HFFc6 (cell line): ENCODE measurements at places on chromosomes 5 and 9. TPM values are rescaled to one million over a fixed set of nuclear protein-coding genes. Genes with fewer than 3 reads are reported as not detected.

TEX48 gene
- total RNA-seq = not detected in 3 replicates

CTNND2 gene
- total RNA-seq = not detected in 3 replicates

SLC36A3 gene
- total RNA-seq = not detected in 2 replicates

ABL1 gene
- total RNA-seq = 52.0 and 56.0 TPM in 2 replicates

GRCh38 chr5:39117401-39117800 lies 43.2 kb upstream of the RICTOR start:
- peak; percentile 32 for DNase-seq

- no peak for DNase-seq
Measured at GRCh38 chr5:1368756-1369155, 23.9 kb upstream of the CLPTM1L start.

- DNase-seq = peak; percentile 85
Measured at GRCh38 chr5:10789021-10789420, 28.0 kb upstream of the DAP start.

DNA sequence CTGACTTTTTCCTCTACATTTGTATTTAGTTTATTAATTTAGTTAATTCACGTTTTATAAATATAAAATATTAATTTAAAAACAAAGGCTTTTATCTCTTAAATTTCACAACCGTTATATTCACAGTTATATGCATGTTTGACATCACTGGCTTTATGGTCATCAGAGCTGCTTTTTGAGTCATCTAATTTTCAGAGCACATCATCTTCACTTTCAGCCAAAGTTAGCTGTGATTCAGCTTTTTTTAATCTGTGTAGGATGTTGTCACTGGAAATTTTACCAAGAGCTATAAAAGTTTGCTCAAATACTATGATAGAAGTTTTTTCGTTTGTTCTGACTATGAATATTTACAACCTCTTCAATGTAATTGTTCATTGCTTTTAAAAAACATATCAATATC lies 12.4 kb downstream of the CDC37L1 start:
- peak; percentile 72 for DNase-seq

- DNase-seq = no peak
Measured at GRCh38 chr5:4630031-4630430, 510.1 kb upstream of the ADAMTS16 start.

DNA sequence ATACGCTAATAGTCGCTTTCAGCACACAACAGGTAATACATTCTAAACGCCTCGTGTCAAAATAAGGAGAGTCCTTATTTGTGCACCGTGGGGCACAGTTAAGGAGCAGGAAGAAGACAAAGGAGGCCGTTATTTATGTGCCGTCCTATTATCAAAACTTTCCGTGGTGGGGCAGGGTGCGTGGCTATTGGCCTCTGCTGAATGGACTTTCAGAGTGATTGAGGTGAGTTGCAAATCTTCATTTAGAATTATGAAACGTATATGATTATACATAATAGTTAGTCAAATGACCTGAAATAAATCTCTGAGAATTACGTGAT lies 833 bp downstream of the C5orf24 start:
- no peak for DNase-seq

DNA sequence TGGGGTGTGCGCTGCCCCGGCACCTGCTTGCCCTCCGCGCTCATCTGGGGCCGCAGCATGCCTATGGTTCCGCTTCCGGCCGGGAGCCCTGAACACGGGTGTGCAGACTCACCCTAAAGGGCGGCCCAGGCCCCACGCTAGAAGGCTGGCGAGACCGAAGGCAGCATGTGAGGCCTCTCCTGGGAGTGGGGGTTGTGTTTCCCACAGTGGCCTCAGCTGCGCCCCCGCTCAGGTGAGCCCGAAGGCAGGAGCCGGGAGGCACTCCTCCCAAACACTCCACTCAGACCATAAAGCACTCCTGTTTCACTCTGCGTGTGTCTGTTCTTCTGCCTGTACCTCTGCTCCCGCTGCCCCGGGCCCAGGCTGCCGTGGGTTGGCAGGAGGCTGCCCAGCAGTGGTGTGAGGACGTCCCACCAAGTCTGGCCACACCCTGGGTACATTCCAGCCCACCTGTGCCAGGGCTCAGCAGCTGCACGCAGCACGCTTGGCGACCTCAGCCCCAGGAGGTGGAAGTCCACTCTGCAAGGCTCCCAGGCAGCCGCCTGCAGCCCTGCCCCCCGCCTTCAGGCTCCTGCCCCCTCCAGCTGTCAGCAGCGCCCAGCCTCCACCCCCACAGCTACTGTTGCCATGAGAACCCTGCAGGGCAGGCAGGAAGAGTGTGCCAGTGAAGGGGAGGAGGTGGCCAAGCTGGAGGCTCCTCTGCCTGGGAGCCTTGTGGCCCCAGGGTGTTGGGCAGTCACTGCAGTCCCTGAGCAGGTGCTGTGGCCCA lies 1.2 kb upstream of the AJM1 start:
- peak; percentile 59 for DNase-seq

DNA sequence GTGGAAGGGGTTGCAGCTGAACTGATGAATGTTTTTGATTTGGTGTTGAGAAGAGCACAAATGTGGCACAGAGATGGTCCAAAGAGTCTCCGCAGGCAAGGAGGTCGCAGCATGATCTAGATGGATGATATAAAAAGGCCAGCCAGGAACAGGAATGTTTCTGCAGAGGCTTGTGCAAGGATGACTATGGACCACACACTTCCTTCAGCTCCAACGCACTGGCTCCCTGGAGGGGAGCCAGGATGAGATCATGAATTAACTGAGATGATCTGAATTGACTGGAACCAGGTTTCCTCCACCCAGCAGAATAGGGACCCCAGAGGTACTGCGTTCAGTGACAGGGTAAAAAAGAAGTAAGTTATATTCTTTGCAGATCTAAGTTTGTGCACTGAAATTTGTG lies 89.0 kb downstream of the ARSB start:
- DNase-seq = peak; percentile 33

- no peak for DNase-seq
Measured at GRCh38 chr9:79254900-79255650, 316.7 kb upstream of the TLE4 start.

DNA sequence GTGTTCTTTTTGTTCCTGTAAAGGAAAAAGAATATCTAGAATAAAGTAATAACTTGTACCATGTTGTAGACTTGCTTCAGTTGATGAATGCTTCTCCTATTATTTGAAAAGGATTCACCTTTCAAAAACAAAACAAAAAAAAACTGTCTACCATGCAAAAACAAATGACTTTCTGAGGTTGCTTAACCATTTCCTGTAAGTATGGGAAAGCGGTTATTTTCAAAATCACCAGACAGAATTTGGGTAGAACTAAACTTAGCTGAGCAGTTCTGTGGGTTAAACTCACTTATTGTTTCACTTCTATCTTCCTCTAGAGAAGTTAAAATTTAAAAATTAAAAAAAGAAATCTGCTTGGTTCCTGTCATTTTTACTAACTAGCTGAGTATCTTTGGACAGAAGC lies 25.2 kb downstream of the LNPEP start:
- DNase-seq = no peak

DNA sequence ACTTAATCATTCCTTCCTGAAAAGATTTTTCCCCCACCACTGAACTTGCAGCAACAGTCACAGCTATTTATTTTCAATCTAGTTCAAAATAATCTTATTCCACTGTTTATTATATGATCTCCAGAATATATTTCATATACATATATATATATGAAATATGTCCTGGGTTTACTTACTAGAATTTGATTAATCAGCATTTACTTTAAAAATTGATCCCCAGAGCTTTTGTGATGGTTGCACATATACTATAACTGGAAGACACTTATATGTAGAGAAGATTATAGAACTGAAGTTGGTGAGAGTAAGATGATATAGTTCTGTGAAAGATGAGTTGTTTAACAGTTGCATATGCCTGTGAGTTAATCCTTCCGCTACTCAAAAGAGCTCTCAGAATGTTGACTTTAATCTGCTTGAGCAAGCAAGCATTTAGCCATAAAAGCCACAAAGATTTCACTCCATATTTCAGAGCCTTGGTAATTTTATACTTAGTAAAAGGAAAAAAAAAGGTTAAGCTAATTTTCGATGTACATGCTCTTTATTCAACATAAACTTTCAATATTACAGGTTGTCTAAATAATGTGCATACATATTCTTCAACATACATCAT lies 399.3 kb upstream of the CDH9 start:
- DNase-seq = no peak

GRCh38 chr5:150295172-150295634 lies 5.6 kb upstream of the CAMK2A start:
- DNase-seq = peak; percentile 55

DNA sequence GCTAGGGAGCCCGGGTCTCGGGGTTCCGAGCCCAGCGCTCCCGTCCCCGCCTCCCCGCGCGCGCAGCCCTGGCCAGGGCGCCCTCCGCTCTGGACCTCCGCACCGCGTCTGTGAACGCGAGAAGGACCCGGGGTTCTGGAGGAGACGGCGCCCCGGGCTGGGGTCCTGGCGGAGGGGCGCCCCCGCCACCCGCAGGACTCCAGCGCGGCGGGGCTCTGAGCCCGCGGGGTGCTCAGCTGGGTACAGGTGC lies 431 bp downstream of the TMOD1 start:
- DNase-seq = no peak

DNA sequence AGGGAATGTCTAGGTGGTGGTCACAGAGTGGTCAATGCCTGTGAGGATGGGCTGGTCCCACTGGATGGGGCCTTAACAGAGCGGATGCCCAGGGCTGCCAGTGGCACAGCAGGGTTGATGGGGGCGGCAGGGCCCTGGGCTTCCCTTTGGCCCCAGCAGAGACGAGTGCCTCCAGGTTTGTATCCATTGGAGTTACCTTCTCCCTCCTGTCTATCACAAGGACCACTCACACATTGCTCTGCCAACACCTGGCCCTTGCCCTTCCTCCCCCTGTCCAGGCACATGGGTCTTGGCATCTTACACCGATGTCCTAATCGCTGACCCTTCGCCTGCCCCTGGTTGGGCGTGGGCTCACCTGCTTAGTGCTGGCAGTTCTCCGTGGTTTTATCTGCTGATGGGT lies 26.2 kb upstream of the IRX4 start:
- no peak for DNase-seq
